ENCODE measurements at places on chromosomes 16 and 17.

GRCh38 chr17:41639492-41640473 is 15.4 kb upstream of the KRT17 start:
- DNase-seq: no peak

DNA sequence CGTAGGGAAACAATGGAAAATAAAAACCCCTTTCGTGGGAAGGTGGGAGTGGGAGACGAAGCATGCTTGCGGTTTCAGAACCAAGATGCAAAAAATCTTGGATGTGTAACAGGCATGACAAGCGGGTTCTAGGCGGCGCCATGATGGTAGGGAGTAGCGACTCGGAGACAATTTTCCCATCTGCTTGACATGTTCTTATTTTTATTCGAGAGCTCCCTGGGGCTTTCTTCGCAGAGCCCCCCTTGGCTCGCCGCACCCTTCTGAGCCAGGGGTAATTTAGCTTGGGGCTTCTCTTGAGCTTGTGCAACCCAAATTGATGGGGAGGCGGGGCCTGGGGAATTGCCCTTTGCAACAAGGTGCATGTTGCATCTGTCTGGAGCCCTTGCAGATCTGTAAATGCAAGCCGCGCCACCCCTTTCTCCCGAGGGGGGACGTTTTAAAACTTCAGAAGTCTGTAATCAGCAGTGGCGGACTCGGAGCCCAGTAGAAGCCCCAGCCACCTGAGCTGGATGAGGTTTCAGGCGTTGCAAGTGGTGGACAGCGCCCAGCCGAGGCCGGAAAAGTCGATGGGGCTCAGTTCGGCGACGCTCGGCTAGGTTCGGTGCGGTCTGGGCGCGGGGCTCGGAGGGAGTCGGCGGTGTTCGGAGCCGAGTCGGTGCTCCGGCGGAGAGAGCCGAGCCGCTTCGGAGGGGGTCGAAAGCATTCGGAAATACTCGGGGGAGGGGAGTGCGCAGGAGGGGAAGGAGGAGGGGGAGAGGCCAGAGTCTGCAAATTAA is 2.9 kb downstream of the GNAO1 start:
- no peak for DNase-seq

DNA sequence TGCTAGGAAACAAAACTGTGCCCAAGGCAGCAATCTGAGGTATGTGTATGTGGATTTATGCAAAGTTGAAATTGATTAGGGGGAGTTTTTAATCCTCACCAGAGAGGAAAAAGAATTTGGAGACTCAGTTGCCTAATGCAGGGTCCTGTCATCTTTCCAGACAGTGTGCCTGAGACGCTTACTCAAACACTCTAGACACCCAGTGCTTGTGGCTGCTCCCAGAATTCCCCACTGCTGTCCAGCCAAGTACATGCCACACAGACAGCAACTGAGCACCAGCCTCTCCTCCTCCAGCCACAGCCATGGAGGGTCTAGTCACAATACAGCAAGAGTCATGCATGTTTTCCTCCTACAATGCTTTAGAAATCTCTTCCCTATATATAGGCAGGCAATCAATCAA is 118.1 kb downstream of the HIC1 start:
- no peak for DNase-seq

- no peak for DNase-seq
These were observed 27.0 kb downstream of the AXIN1 start for GRCh38 chr16:325375-326145.

- no peak for DNase-seq
These were observed 4.5 kb downstream of the HERPUD1 start for GRCh38 chr16:56936491-56936890.

GRCh38 chr17:78840530-78840779 is 159 bp downstream of the USP36 start:
- DNase-seq: no peak

GRCh38 chr17:3904501-3904900 is 11.6 kb upstream of the CAMKK1 start:
- no peak for DNase-seq

GRCh38 chr17:48795444-48796162 is 21.4 kb downstream of the TTLL6 start:
- no peak for DNase-seq

GRCh38 chr16:19356024-19356952 is 61.4 kb upstream of the TMC5 start:
- no peak for DNase-seq

- no peak for DNase-seq
These were observed 163.6 kb downstream of the SHISA6 start for GRCh38 chr17:11404431-11405276.

DNA sequence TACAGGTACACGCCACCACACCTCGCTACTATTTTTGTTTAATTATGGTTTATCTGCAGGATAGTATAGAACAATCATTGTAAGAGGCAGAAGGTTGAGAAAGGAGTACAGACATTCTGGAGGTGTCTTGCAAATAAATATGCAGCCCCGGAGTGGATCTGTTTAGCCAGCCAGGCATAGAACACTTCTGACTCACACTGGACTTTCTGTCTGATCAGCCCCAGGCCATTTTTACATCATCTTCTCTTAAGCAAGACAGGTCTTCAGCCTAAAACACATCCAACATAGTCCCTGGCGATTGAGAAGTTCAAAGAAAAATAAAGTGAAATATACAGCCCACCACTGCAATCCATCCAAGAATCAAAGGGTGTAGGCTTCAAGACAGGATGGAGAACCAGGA is 81.4 kb downstream of the XYLT1 start:
- no peak for DNase-seq

GRCh38 chr17:18025241-18025944 is 13.6 kb downstream of the ATPAF2 start:
- DNase-seq: no peak

DNA sequence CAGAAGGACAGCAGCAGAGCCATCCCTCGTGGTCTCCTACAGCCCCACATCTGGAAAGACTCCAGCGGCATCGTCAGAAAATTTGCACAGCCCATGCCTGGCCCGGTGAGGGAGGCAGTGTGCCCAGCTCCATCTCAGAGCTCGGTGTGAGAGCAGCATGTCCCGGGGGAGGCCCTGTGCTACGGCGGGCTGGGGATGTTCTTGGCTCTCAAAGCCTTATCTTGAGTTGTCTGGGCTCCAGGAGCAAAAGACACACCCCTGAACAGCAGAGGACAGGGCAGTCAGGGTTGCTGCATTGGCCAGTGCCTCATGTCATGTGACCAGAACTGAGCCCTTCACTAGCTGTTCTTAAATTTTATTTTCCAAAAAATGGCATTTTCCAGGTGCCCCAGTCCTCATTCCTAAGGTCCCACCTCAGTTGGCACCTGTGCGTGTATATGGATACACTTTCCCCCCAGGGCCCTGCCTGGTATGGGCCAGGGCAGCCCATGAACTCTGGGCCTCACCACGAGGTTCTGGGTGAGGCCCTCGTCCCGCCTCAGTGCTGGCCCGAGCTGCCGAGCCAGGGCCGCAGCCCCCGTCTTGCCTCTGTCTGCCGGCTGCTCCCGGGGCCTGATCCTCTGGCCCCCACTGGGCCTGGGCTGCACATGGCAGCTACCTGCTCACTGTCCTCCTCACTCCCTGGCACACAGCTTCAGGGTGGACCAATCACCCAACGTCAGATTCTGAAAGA is 3.0 kb downstream of the NUDT16L1 start:
- peak; percentile 88 for DNase-seq

GRCh38 chr17:66347661-66348514 is 45.5 kb downstream of the PRKCA start:
- DNase-seq: no peak

DNA sequence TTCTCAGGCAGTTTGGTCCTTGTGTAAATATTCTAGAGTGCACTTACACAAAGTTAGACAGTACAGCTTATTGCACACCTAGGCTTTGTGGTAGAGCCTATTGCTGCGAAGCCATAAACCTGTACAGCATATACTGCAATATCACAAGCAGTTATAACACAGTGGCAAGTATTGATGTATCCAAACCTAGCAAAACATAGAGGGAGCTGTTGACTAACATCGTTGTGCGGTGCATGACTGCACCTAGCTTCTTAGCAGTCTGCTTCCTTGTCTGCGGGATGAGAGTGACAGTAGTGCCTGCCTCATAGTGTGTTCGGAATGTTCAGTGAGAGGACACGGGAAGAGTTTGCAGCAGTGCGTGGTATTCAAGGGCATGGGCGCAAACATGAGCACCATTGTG is 78.9 kb downstream of the MPRIP start:
- no peak for DNase-seq

- DNase-seq: no peak
These were observed 1.4 kb downstream of the AXIN2 start for GRCh38 chr17:65559804-65560627.

- no peak for DNase-seq
These were observed 30.8 kb upstream of the ATP2A3 start for GRCh38 chr17:3995067-3995466.

DNA sequence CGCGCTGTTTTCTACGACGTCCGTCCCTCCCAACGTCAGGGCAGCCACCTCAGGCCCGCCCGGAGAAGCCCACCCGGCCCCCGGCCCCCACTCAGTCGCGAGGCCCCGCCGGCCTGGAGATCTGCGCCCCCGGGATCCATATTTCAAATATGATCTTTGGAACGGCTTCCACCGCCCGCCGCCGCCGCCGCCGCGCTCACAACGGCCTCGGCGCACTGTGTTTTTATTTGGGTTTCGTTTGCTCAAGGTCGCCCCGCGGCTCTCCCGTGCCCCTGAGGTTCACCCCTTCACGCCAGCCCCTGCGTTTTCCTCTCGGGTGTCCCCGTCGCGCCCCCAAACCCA is 4.2 kb upstream of the CBX4 start:
- DNase-seq: no peak

DNA sequence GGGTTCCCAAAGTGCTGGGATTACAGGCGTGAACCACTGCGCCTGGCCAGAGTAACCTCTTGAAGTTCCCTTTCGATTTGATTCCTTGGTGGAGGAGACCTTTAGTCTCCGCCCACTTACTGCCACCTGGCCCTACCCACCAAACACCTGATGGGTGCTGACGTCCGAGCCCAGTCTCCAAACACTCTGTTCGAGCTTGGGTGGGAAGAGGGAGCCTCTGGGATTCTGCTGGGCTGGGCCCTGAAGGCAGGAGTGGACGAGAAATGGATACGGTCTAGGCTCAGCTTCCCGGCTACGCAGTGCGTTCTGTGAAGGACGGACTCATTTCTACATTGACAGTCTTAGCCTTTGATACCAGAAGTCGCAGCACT is 870 bp upstream of the ITGA3 start:
- DNase-seq: no peak

DNA sequence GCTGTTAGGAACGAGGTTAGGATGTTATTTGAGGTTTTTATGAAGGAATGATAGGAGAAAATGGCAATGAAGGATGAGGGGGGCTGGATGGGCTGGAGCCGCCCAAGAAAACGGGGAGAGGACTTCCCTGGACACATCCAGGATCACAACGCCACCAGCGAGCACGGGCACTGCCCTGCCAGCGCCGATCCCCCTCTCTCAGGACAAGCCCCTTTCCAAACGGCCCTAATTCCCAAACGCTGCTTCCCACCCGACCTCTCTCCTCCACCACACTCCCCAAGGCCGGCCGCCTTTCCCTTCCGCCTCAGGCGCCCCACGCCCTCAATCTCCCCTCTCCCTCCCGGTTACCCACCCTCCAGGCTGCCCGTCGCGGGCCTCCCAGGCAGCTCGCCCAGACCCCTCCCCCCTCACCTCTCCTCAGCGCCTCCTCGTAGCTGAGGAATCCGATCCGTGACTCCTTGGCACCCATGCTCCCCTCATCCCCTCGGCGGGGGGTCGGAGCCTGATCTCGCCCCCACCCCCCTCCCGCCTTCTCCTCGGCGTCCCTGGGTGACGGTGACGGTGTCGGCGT is 377 bp downstream of the USP32 start:
- DNase-seq: no peak

GRCh38 chr17:79019632-79020584 is 4.1 kb upstream of the C1QTNF1 start:
- DNase-seq: no peak

GRCh38 chr17:64091571-64091970 is 38.4 kb downstream of the ERN1 start:
- no peak for DNase-seq

- no peak for DNase-seq
These were observed 206.8 kb downstream of the PRKCA start for GRCh38 chr17:66508896-66509844.

DNA sequence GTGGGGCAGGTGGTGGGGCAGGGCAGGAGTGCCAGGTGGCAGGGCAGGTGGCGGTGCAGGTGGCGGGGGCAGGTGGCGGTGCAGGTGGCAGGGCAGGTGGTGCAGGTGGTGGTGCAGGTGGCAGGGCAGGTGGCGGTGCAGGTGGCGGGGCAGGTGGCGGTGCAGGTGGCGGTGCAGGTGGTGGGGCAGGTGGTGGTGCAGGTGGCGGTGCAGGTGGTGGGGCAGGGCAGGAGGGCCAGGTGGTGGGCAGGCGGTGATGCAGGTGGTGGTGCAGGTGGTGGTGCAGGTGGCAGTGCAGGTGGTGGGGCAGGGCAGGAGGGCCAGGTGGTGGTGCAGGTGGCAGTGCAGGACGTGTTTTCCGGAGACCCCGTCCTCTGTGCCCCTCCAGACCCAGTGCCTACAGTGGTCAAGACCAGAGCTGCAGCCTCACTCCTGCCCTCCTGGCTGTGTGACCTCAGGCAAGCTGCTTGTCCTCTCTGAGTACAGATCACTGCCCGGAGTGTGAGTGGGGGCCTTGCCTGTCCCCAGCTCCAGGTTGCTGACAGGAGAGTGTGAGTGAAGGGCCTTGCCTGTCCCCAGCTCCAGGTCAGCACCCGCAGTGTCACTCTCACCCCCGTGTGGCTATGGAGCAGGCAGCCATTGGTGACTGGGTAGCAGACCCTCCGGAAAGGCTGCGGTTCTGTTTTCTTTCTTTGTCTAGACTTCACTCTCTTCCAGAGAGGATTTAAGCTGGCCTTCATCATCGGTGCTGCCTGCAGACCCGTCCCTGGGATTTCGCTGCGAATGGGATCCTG is 16.1 kb upstream of the NPTX1 start:
- no peak for DNase-seq

DNA sequence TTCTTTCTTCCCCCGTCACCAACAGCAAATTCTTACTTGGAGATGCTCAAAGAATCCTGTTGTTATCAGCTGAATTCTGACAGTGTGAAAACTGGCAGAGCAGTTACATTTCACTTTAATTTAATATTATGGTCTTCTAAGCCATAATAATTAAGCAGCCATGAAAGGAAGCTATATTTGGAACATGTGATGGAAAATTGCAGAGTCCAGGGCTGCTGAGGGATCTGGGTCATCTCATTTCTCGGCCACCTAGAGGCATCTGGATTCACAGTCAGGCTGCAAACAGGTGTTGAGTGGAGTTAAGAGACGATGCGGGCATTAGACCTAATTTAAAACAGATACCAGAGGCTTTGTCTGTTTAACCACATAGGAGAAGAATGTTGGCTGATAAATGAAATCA is 38.4 kb downstream of the CHD9NB start:
- no peak for DNase-seq

GRCh38 chr17:43398724-43399595 is at the start of gene ARL4D:
Gene ARL4D, plus strand, starts transcription at chr17:43398993. Its CDS starts 740 bp downstream, at chr17:43399733.
- no peak for DNase-seq

- no peak for DNase-seq
These were observed 3.4 kb upstream of the ANKRD11 start for GRCh38 chr16:89493776-89494175.
